Naive B cell (primary cell): ENCODE measurements at places on chromosomes 5 and 9.

GRCh38 chr5:138053554-138053953 is 20.7 kb upstream of the FAM13B start:
- H3K4me3 ChIP-seq: no peak overlapping the region
- H3K4me1 ChIP-seq: no peaks in the 10 kb centered on the region
- H3K27me3 ChIP-seq: no peaks in the 10 kb centered on the region
- no peak for DNase-seq
- H3K36me3 ChIP-seq: no peaks in the 10 kb centered on the region

GRCh38 chr9:120562861-120563443 is 17.0 kb downstream of the CDK5RAP2 start:
- DNase-seq: no peak
- H3K36me3 ChIP-seq: peaks cover 54% of the 10 kb centered on the region
- no peak overlapping the region for H3K4me3 ChIP-seq
- no peaks in the 10 kb centered on the region for H3K27me3 ChIP-seq
- no peak overlapping the region for H3K27ac ChIP-seq

GRCh38 chr5:32020271-32020670 is 153.8 kb downstream of the GOLPH3 start:
- no peak overlapping the region for H3K27ac ChIP-seq
- H3K36me3 ChIP-seq: no peaks in the 10 kb centered on the region
- peak; percentile 11 for DNase-seq
- H3K4me1 ChIP-seq: peaks cover 17% of the 10 kb centered on the region

- no peak overlapping the region for H3K4me3 ChIP-seq
- H3K4me1 ChIP-seq: no peaks in the 10 kb centered on the region
- peaks cover 36% of the 10 kb centered on the region for H3K27me3 ChIP-seq
- no peak for DNase-seq
- no peak overlapping the region for H3K27ac ChIP-seq
- H3K36me3 ChIP-seq: no peaks in the 10 kb centered on the region
Observed at GRCh38 chr9:119793218-119793617, 424.0 kb upstream of the BRINP1 start.

- no peak overlapping the region for H3K27ac ChIP-seq
- no peak overlapping the region for H3K4me3 ChIP-seq
- no peaks in the 10 kb centered on the region for H3K36me3 ChIP-seq
- H3K27me3 ChIP-seq: no peaks in the 10 kb centered on the region
- DNase-seq: no peak
Observed at GRCh38 chr5:9335754-9336495, 209.9 kb downstream of the SEMA5A start.

GRCh38 chr9:23543419-23543818 is 282.6 kb downstream of the ELAVL2 start:
- no peaks in the 10 kb centered on the region for H3K4me1 ChIP-seq
- no peak overlapping the region for H3K27ac ChIP-seq
- no peak overlapping the region for H3K4me3 ChIP-seq
- DNase-seq: no peak
- H3K36me3 ChIP-seq: no peaks in the 10 kb centered on the region

GRCh38 chr9:98874721-98875255 is 67.3 kb downstream of the GALNT12 start:
- no peaks in the 10 kb centered on the region for H3K4me1 ChIP-seq
- H3K27ac ChIP-seq: no peak overlapping the region
- H3K36me3 ChIP-seq: no peaks in the 10 kb centered on the region
- no peak overlapping the region for H3K4me3 ChIP-seq

DNA sequence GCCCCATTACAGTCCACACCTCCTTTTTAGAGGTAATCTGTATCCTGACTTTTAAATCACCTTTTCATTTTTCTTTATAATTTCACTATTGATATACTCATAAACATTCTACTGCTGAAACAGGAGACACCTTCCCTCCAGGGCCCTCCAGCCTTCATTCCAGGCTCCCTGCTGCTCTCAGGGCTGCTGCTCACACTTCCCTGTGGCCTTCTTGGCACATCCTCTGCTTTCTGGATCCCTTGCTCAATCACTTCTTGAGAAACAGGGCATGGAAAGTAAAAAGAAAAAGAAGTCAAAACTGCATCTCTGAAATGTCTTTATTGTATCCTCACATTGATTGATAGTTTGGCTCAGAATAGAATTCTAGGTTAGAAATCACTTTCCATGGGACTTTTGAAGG is 19.3 kb upstream of the WNT8A start:
- H3K27ac ChIP-seq: no peak overlapping the region
- H3K4me3 ChIP-seq: no peak overlapping the region
- H3K4me1 ChIP-seq: peaks cover 6% of the 10 kb centered on the region
- H3K27me3 ChIP-seq: peaks cover 6% of the 10 kb centered on the region
- no peak for DNase-seq

DNA sequence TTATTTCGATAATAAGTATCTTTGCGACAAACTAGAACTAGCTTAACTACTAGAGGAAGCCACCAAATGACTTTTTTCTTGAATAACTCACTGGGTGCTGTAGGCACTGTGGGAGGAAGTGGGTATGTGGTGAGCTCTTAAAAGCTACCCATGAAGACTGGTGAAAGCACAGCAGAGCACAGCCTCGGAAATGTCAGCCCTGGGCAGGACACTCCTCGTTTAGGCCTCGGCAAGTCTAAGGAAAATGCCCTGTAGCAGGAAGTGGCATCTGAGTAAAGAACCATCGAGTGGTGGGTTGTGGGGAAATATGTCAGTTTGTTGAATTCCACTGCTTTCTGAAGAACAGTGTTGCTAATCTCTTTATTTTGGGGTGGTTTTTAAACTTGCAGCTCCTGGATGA is 44.0 kb upstream of the NCS1 start:
- peaks cover 40% of the 10 kb centered on the region for H3K4me1 ChIP-seq
- peak overlapping the region; percentile 95 for H3K27ac ChIP-seq
- H3K4me3 ChIP-seq: peak overlapping the region; percentile 75
- peak; percentile 37 for DNase-seq

- no peak within 1 kb of the TSS for H3K27ac ChIP-seq
- peaks cover 19% of the 10 kb centered on the region for H3K36me3 ChIP-seq
- peaks cover 17% of the 10 kb centered on the region for H3K4me1 ChIP-seq
- no peak for DNase-seq
- no peak within 1 kb of the TSS for H3K4me3 ChIP-seq
- no peaks in the 10 kb centered on the region for H3K27me3 ChIP-seq
Observed at GRCh38 chr5:138874771-138875551, at the start of gene LRRTM2. Gene LRRTM2 (minus strand): TSS chr5:138875335. CDS start chr5:138874911, 424 bp downstream.

DNA sequence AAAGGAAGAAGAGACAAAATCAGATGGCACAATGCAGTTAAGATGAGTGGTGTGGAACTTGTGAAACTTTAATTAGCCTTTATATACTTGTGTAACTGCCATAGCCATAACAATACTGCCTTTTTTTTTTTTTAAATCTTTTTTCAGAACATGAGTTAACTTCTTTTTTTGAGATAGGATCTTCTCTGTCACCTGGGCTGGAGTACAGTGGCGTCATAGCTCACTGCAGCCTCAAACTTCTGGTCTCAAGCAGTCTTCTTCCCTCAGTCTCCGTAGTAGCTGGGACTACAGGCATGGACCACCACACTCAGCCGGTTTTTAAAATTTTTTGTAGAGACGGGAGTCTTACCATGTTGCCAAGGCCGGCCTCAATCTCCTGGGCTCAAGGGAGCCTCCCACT is 37.2 kb downstream of the GPBP1 start:
- H3K4me1 ChIP-seq: peaks cover 49% of the 10 kb centered on the region
- DNase-seq: no peak
- H3K27me3 ChIP-seq: no peaks in the 10 kb centered on the region
- H3K4me3 ChIP-seq: no peak overlapping the region

GRCh38 chr5:16803831-16804230 is 132.3 kb downstream of the MYO10 start:
- H3K36me3 ChIP-seq: no peaks in the 10 kb centered on the region
- H3K27me3 ChIP-seq: no peaks in the 10 kb centered on the region
- DNase-seq: no peak
- peak overlapping the region; percentile 52 for H3K4me3 ChIP-seq

GRCh38 chr5:94545870-94546625 is 72.4 kb downstream of the KIAA0825 start:
- peaks cover 15% of the 10 kb centered on the region for H3K4me1 ChIP-seq
- H3K27ac ChIP-seq: peak overlapping the region; percentile 65
- no peaks in the 10 kb centered on the region for H3K27me3 ChIP-seq
- H3K4me3 ChIP-seq: peak overlapping the region; percentile 42
- DNase-seq: no peak

- no peak overlapping the region for H3K27ac ChIP-seq
- H3K36me3 ChIP-seq: peaks cover 24% of the 10 kb centered on the region
- H3K4me3 ChIP-seq: no peak overlapping the region
- no peak for DNase-seq
- no peaks in the 10 kb centered on the region for H3K27me3 ChIP-seq
Observed at GRCh38 chr5:154370119-154370518, 75.7 kb upstream of the SAP30L start.
